ENCODE measurements at places on chromosomes 11 and 22.

DNA sequence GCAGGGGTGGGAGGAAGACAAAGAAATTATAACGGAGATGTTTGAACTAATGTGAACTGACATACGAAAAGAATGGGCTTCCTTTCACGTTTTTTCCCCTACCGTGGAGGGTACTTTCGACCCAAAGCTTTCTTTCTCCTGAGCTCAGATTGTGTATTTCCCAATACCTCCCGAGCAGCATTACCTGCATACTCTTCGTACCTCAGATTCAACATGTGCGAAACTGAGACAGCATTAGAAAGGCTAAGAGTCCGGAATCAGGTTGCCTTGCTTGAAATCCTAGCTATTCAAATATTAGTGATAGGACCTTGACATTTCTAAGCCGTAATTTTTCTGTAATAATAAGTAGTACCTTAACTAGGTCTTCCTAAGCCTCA is 778 bp upstream of the PAK1 start:
- peaks cover under 1% of the 10 kb centered on the region for H3K4me1 ChIP-seq
- no peak for DNase-seq
- H3K27ac ChIP-seq = no peak overlapping the region
- no peak overlapping the region for H3K4me3 ChIP-seq
- no peaks in the 10 kb centered on the region for H3K27me3 ChIP-seq

GRCh38 chr11:113615773-113616172 is 90.3 kb downstream of the TMPRSS5 start:
- H3K4me3 ChIP-seq = no peak overlapping the region
- DNase-seq = no peak
- H3K4me1 ChIP-seq = no peaks in the 10 kb centered on the region
- no peaks in the 10 kb centered on the region for H3K36me3 ChIP-seq
- H3K27ac ChIP-seq = no peak overlapping the region

DNA sequence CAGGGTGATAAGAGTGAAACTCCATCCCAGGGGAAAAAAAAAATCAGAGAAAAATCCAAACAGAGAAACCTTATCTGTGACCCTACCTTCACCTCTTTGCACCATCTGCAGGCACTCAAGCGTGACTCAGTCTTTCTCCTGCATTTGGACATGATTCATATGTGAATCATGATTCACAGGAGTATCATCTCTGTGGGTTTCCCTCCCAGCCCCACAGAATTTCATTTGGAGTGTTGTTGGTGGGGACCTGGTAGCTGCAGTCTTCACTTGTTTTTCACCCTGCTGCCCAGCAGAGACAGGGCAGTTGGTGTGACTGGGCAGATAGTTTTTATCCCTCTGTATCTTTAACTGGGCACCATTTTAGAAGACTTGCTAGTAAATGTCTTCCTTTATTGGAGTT is 75.7 kb downstream of the DEPDC5 start:
- H3K27me3 ChIP-seq = no peaks in the 10 kb centered on the region
- H3K4me1 ChIP-seq = no peaks in the 10 kb centered on the region
- peaks cover 2% of the 10 kb centered on the region for H3K36me3 ChIP-seq
- H3K4me3 ChIP-seq = no peak overlapping the region
- no peak overlapping the region for H3K27ac ChIP-seq

- no peaks in the 10 kb centered on the region for H3K27me3 ChIP-seq
- H3K4me3 ChIP-seq = no peak overlapping the region
- no peaks in the 10 kb centered on the region for H3K4me1 ChIP-seq
- no peaks in the 10 kb centered on the region for H3K36me3 ChIP-seq
- DNase-seq = no peak
Observed at GRCh38 chr22:37137903-37138665, 11.6 kb downstream of the IL2RB start.

DNA sequence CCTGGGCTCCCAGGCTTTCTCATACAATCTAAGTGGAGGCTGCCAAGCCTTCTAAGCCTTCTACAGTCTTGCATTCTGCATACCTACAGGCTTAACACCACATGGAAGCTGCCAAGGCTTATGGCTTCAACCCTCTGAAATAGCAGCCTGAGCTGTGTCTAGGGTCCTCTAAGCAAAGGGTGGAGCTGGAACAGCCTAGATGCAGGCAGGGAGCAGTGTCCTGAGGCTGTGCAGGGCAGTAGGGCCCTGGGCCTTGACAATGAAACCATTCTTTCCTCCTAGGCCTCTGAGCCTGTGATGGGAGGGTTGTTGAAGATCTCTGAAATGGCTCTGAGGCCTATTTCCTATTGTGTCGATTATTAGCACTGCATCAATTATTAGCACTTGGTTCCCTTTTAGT is 150.9 kb upstream of the GRK3 start:
- H3K4me1 ChIP-seq = no peaks in the 10 kb centered on the region
- no peak overlapping the region for H3K4me3 ChIP-seq
- no peak for DNase-seq
- H3K36me3 ChIP-seq = no peaks in the 10 kb centered on the region
- no peak overlapping the region for H3K27ac ChIP-seq

GRCh38 chr11:67027483-67027930 is 4.6 kb downstream of the SYT12 start:
- no peak overlapping the region for H3K4me3 ChIP-seq
- H3K4me1 ChIP-seq = peaks cover 7% of the 10 kb centered on the region
- DNase-seq = no peak
- no peak overlapping the region for H3K27ac ChIP-seq
- no peaks in the 10 kb centered on the region for H3K36me3 ChIP-seq

- H3K27me3 ChIP-seq = no peaks in the 10 kb centered on the region
- no peaks in the 10 kb centered on the region for H3K4me1 ChIP-seq
- DNase-seq = no peak
- no peak overlapping the region for H3K27ac ChIP-seq
Observed at GRCh38 chr11:12128301-12128751, 17.9 kb downstream of the MICAL2 start.

All from iPS DF 6.9 (cell line).